CD4-positive, alpha-beta T cell treated with Interleukin-4 for 1 hour (primary cell): ENCODE measurements at places on chromosomes 12 and 14.

DNA sequence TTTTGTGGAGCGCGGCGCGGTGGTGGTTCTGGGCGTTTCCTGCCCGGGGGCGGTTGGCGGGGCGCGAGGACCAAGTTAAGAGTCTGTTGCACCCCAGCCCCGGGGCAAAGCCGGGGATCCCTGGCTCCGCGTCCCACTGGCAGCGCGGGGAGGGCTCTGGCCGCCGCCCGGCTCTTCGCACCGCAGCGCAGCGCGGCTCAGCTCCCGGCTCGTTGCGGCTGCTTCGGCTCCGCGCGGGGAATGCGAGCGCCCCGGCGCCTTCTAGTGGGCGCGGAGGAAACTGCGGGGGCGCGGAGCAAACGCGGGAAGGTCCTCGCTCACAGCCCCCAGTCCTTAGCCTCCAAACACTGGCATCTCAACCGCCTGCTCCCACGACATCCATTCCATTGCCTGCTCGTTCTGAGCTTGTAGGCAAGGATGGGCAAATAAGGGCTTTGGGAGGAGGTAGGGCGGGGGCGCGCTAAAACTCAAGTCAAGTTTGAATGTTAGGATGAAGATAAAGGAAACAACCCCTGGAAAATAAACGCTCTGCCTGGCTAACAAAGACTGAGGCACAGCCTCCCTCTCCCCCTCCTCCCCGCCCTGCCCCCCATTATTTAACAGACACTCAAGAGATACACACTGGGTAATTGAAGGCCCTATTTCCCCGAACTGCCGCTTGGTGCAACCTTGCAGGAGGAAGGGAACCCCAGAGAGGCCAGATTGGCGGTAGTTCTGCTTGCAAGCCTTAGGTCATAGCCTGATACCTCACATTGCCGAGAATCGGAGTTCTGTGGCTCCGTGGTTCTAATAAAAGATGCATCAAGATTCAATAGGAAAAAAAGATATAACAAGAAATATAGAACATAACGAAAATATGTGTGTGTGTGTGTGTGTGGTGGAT is at the start of gene B4GALNT1:
Gene B4GALNT1, minus strand, starts transcription at position 244 of the 883 bp plus-strand sequence. CDS start 1,069 bp downstream, outside the sequence.
- peak; percentile 68 for DNase-seq

DNA sequence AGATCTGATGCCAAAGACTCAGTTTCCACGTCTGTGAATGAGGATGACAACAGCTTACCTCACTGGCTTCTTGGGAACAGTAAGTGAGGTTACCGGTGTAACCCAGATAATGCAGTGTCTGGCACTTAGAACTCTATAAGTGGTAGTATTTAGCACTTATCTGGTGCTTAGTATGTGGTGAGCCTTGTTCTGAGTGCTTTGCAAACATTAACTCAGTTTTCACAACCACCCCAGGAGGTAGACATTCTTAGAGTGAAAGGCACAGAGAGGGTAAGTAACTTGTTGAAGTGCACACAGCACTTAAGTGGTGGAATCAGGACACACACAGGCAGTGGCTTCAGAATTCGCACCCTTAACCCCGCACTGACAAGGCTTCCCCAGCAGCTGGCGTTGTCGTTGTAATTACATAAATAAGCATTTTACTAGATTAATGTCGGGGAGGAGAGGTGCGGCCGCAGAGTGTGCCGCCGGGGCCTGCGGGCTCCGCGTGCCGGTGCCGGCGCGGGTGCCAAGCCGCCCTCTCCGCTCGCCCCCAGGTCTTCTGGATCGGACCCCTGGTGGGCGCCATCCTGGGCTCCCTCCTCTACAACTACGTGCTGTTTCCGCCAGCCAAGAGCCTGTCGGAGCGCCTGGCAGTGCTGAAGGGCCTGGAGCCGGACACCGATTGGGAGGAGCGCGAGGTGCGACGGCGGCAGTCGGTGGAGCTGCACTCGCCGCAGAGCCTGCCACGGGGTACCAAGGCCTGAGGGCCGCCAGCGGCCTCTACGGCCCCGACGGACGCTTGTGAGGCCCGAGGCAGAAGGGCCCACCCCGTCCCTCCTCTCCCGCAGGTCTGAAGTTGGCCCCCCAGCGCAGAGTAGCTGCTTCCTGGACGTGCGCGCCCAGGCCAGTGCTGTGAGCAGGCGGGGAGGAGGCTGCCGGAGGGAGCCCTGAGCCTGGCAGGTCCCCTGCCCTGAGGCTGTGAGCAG is 4.6 kb downstream of the AQP2 start:
- no peak for DNase-seq

DNA sequence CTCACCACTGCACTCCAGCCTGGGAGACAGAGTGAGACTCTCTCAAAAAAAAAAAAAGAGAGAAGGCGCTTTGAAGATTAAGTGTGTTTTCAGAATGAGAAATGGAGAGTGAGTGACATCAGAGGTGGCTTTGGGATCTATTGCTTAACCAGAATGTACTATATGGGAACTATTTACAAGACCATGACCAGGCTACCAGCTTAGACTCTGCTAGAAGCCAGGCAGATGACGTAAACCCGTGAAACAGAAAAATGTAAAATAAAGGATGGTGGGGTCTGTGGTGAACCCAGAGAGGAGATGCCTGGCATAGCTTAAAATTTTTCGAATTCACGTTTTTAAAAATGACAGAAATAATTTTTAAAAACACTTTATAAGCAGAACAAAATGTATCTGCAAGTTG is 82.0 kb downstream of the IFT43 start:
- DNase-seq = no peak

DNA sequence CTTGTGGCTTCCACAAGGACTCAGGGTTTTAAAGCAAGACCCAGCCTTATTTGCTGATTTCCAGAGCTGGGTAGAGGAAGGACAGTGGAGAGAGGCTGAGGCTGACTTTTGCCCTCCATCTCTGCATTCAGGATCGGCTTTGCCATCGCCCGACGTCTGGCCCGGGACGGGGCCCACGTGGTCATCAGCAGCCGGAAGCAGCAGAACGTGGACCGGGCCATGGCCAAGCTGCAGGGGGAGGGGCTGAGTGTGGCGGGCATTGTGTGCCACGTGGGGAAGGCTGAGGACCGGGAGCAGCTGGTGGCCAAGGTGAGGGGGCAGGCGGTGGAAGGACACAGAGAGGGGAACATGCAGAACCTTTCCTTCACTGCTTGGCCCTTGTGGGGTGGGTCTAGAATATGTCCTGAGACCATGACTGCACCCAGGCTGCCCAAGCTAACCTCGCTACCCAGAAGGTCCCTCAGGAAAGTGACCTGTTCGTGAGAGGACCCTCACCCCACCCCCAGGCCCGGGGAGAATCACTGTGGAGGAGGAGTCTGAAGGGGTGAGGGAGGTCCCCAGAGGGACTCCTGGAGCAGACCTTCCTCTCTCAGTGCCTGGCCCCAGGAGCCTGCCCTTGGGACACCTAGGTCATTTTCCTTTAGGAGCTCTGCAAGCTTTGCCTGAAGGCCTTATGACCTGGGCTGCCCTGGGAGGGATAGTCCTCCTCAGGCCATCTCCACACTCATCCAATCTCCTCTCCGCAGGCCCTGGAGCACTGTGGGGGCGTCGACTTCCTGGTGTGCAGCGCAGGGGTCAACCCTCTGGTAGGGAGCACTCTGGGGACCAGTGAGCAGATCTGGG is 3.1 kb downstream of the DHRS2 start:
- DNase-seq = no peak

GRCh38 chr12:112111931-112112330 is 3.3 kb upstream of the NAA25 start:
- DNase-seq = no peak

- no peak for DNase-seq
Measured at GRCh38 chr14:67820428-67820971, 921 bp downstream of the RAD51B start.

DNA sequence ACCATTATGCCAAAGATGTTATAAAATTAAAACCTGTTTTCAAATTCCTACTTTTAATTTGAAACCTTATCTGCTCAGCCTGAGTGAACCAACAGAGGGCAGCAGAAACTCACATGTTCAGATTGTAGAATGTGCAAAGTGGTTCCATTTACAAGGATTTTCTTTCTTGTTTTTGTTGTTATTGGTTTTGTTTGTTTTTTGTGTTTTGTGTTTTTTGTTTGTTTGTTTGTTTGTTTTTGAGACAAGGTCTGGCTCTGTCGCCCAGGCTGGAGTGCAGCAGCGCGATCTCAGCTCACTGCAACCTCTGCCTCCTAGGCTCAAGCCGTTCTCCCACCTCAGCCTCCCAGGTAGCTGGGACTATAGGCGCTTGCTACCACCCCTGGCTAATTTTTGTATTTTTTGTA is 22.8 kb upstream of the GARIN2 start:
- no peak for DNase-seq

DNA sequence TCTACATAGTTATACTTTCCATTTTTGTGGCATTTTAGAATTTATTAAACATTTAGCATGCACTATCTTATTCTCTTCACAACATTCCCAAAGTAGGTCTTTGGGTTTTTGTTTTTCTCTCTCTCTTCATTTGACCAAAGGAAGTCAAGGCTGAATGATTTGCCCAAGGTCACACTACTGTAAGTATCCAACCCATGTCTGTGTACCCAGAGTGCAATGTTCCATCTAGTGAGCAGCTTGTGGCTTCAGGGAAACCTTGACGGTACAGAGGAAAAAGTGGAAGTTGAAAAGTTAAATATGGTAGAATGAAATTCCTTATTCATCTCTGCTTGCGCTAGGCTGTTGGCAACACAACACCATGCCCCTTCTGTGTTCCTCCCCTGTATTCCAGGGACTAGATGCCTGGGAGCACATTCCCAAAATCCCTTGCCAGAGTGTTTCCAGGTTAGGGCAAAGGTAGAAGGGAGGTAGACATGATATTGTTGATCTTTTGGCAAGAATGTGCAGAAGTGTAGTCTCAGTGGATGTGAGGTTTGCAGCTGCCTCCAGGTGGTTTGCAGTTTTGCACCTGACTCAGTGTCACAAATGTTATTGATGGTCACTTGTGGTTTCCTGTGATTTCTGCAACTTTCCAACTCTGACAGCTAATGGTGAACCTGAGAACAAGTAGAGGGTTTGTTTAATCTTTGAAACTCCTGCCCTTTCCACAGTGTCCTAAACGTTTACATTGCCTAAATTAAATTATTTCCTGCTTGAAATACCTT is 196.7 kb downstream of the RMST start:
- DNase-seq = no peak

DNA sequence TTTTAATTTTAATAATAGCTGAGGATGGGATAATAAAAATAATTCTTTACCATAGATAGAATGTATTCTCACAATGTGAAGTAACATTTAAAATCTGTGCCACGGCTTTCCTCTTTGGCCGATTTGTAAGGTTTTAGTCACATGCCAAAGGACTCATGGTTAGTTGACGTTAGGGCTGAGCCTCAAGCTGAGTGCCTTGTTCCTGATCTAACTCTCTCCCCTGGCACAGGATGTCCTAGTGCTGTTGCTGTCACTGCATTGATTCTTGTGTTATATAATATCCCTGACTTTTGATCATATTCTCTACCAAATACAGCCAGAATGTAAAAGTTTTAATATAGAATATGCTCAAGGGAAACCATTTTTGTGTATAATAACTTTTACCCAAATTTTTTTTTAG is 144.3 kb downstream of the PELI2 start:
- no peak for DNase-seq

DNA sequence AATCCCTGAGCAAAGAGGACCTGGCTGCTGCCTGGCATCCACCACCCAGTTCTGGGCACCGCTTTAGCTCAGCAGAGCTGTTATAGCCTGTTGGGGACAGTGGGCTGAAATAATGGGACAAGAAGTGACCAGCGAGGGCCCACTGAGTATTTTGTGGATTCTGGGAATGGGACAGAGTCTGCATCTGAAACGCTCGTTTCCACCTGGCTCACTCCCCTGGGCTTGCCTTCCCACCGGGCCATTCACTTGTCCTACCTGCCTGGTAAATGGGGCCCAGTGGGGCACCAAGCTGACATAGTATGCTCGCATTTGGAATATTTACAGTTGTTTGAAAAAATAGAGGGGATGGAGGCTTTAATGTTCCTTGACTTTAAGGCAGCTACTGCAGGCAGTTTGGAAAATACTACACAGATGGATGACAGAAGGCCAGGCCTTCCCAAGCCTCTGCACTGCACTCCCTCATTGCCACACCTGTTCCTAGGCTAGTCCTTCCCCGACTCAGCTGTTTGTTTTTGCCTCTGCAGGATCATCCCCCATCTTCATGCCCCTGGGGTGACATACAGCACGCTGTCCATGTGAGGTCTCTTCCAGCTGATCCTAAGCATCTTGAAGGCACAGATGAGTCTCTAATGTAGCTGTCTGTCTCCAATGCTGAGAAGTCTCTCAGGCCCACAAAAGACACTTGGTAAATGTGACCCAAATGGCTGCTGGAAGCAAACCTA is 61.3 kb upstream of the DICER1 start:
- DNase-seq = no peak

DNA sequence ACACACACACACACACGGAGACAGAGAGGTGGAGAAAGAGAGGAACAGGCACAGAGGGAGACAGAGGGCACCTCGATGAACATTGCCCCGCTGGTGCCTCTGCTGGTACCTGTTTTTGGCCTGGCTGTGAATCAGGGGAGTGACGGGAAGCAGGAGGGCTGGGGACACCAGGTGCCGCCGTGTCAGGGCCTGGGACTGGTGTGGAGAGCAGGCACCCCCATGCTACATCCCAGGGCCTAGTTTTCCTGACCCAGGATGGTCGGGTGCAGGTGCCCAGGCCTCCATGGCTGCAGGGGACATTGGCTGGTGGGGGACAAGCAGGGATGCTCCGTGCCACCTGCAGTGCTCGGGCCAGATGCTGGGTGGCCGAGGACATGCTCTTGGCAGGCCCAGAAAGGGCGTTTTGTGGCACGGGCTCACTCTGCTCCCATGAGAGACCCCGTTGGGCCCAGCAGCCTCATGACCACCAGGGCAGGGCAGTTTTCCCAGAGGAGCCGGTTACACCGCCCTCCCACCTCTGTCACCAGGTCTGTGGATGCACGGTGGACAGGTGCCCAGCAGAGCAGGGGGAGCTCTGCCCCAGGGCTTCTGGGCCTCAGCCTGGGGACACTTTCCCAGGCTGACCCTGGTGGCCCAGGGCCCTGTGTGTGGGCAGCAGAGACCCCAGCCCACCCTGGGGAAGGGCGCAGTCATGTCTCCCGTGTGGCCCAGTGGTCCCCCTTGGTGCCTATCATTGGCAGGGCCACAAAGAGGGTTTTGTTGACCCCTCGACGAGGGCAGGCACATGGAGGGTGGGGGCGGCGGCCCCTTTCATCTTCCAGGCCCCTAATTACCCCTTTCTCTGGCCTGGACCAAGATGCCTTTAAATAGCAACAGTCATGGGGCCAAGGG is 207.5 kb upstream of the RTL1 start:
- no peak for DNase-seq

- DNase-seq = no peak
Measured at GRCh38 chr12:10031321-10031720, 839 bp downstream of the CLEC9A start.

DNA sequence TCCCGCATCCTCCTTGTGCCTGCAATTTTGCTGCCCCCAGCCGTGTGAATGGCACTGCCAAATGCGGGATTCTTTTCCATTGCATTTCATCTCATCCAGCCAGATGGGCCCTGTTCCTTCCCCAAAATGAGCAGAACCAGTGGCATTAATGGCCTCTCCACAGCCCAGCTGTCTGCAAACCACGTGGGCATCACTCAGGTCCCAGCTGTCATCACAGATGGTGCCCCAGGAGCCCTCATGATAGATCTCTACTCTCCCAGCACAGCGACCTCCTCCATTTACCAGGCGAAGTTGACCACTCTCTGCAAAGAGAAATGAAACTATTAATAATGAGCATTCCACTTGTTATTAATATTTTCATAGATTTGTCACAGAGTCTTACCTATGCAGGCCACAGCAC is 17.1 kb downstream of the CD163 start:
- DNase-seq = no peak

GRCh38 chr12:94954948-94955592 is 48.4 kb downstream of the NDUFA12 start:
- DNase-seq = no peak

- DNase-seq = no peak
Measured at GRCh38 chr14:105913221-105913620, 386.8 kb downstream of the TMEM121 start.

GRCh38 chr12:107891967-107892366 is 117.5 kb downstream of the ASCL4 start:
- DNase-seq = no peak
